ENCODE measurements at places on chromosomes 6 and 20.

- DNase-seq, result no peak
Observed at GRCh38 chr6:125533710-125534397, 215.6 kb upstream of the HEY2 start.

- DNase-seq, result no peak
Observed at GRCh38 chr6:151084275-151084674, 155.5 kb upstream of the AKAP12 start.

DNA sequence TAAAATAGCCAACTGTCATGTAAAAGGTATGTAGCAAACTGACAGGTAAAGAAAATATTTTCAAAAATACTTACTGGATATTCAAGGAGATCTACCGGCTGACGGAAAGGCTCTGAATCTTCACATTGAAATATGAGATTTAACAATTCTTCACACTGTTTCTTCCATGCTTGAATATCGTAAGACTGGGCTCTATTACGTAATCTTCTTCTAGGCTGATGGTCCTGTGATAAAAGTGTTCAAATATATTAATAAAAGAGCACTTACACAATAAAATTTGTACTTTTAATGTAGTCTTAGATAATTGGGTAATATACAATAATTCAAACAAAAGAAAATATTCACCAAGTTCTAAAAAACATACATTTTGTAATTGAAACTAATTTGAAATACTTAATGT is 87.4 kb downstream of the IRAK1BP1 start:
- no peak for DNase-seq

DNA sequence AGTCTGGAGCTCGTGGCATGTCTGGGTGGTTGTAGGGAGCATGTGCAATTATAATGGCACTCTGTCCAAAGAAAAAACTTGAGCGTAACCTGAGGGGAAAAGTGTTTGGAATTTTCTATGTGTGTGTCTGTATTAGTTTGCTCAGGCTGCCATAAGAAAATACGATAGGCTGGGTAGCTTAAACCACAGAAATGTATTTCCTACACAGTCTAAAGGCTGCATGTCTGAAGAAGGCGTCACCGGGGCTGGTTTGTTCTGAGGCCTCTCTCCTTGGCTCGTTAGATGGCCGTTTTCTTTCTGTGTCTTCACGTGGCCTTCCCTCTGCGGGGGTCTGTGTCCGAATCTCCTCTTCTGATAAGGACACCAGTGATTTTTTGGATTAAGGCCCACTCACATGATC is 59.0 kb downstream of the IGF2R start:
- DNase-seq, result no peak

DNA sequence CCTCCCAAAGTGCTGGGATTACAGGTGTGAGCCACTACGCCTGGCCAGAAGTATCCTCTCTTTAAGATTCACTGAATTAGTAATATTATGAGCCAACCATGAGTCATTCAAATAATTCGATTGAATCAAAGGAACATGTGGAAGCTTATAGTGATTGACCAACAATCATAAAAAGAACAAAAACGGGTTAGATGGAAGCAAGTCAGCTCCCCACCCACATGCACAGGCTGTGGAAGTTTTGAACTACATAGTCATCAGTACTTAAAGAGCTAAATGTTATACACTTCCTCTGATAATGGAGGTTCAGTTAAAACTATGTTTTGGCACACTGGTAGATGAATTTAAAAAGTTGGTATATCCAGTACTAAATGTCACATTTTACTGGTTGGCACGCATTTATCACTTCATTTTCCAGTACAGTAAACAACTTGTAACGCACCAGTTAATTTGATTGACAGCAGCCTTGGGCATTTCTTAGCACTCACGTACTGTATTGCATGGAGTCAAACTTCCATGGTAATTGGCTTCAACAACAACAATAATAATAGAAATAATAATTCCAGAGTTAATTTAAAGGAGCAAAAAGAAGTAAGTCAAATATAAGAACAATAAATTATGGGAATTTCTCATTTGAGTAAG is 1107.3 kb upstream of the MAP3K7 start:
- no peak for DNase-seq

- DNase-seq, result peak; percentile 5
Observed at GRCh38 chr6:155050311-155050710, 55.2 kb downstream of the TIAM2 start.

GRCh38 chr20:7585126-7585679 is 355.1 kb downstream of the HAO1 start:
- DNase-seq, result no peak

GRCh38 chr6:45619994-45620471 is 242.3 kb upstream of the SUPT3H start:
- no peak for DNase-seq

- DNase-seq, result no peak
Observed at GRCh38 chr20:63534831-63535651, 2.1 kb downstream of the PTK6 start.

DNA sequence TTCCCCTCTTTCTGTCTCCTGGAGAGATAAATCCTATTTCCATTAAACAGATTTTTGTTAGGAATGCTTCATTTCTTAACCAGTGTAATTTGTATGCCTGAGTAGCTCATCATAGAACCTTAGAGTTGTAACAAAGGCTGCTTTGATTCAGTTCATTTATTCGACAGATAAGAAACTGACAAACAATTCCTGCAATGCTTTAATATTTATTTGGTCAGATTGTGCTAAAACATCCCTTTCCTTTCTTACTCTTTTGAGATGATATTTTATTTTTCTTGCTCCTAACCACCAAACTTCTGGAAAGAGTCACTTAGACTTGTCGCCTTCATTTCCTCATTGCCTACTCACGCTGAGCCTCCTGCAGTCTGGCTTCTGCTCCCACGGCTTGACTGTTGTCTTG is 89.0 kb upstream of the SUPT3H start:
- DNase-seq, result no peak

DNA sequence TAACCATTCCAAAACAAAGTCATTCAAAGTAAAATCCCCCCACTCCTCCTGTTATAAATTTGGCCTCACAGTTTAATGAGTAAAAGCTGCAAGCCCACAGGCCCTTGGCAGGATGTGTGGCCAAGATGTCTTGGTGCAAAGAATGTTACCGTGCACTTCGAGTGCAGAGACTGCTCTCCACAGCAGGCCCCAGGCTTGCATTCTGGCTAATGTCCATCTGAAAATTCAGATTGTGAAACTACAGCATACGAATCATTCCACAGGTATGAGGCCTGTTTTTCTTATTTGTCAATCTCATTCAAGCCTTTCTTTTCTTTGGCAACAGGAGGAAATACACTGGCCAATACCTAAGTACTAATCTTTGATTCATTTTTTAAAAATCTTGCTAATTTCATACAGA is 7.1 kb downstream of the RPS6KA2 start:
- no peak for DNase-seq

DNA sequence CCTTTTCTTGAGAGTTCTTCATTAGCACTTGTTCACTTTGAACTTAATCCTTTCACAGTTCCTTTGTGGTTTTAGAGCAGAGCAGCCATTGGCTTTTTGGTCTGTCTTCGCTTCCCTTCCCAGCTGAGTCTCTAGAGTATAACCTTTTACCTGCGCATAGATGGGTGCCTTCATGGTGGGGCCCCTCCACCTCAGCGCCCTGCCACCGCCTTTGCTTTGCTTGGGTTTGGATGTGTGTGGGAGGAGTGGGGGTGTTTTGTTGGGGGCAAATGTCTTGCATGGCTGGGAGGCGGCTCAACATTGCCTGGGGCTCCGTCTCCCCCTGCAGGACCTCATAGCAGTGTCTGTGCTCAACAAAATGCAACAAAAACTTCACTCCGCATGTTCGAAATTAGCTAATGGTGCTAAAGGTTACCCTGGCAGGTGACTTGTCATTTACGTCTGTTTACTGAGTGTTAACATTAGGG is 11.9 kb downstream of the PYGB start:
- DNase-seq, result no peak

DNA sequence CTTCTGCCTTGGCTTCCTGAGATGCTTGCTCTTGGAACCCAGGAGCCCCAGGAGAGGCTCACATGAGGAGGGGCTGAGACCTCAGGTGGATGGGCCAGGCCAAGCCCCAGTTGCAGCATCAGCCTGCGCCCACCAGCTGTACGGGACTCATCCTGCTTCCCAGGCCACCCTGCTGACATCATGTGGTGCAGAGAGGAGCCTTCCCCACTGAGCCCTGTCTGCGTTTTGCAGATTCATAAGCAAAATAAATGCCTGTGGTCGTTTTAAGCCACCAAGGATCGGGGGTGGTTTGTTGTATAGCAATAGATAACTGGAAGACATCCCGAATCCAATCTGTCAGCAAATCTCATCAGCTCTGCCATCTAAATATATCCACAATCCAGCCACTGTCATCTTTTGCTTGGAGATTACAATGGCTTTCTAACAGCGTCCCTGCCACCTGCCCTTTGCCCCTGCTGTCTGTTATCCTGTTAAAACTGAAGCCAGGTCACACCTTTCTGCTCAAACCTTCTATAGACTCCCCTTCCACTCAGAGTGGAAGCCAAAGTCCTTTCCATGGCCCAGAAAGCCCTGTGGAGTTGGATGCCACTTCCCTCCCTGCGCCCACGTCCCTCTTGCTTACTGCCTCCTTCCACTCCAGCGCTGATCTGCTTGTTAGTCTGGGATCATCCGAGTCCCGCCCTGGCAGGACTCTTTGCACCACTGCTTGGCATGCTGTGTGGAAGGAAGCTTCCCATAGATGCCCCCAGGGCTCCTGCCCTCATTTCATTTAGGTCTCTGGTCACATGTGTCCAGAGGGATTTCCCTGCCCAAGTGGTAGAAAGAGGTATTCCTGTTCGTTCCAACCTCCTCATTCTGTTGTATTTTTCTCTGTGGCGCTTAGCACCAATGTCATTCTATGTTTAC is 24.0 kb upstream of the MLN start:
- DNase-seq, result no peak

DNA sequence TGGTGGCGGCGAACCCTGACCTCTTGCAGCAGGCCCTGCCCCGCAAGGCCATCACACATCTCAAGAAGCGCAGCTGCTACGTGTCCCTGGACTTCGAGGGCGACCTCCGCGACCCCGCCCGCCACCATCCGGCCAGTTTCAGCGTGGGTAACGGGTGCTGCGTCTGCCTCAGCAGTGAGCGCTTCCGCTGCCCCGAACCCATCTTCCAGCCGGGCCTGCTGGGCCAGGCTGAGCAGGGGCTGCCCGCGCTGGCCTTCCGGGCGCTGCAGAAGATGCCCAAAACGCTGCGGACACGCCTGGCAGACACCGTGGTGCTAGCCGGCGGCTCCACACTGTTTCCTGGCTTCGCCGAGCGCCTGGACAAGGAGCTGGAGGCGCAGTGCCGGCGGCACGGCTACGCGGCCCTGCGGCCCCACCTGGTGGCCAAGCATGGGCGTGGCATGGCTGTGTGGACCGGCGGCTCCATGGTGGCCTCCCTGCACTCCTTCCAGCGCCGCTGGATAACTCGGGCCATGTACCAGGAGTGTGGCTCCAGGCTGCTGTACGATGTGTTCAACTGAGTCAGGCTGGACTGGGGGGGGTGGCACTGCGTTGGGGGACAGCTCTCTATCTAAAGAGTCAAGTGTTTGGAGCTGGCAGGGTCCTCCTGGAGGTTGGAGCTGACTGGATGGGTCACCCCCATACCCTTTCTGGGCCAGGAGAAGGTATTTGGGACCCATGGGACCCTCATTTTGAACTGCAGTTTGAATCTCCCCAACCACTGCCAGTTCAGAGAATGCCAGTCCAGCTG is 1.1 kb downstream of the ACTL10 start:
- DNase-seq, result peak; percentile 70

DNA sequence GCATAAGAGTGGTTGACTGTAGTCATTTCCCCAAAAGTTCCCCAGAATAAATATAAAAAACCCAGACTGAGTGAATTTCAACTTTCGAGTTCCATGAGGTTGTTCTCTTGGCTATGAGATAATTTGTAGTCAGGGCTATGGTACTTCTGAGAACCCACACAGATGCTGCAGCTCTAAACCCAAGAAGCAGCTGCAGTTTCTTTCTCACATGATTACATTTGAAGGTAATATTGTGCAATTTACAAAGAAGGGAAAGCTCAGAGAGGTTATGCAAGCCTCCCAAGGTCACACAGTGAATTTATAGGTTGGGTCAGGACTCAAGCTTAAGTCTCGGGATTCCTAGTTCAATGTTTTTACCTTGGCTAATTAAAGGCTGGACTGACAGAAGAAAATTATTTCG is 29.7 kb upstream of the CD93 start:
- no peak for DNase-seq

- DNase-seq, result no peak
Observed at GRCh38 chr20:48411245-48411644, 416.6 kb downstream of the PREX1 start.

DNA sequence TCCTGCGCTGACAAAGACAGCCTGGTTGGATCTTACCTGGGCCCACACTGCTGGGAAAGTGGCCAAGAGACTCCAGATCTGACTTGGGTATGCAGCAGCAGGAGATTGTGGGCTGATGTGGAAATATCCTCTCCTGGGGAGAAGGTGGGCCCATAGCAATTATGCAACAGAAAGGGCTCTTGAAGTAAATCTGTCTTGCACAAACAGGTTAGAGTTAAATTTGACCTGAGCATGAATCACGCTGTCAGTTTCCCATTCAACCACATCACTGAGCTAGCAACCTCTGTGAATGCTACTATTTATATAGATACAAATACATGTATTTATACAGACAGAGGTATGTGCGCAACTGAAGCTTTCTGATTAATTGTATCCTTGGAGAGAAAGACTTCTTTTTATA is 28.3 kb upstream of the PDYN start:
- DNase-seq, result no peak

DNA sequence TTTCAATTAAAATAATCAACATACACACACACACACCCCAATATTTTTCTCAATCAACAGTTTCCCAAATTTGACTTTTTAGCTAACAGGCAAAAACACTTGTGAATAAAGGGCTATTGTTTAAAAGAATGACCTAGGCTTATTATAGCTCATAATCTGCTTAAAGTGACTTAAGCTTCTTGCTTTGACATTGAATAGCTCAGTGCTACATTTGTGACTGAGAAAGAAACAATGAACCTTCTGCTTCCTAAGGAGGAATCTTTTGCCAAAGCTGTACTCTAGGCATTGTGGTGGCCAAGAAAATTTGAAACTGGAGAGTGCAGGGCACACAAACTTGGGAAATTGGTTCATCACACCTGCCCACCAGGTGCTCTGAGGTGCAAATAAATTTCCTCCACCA is 282.0 kb downstream of the SYNE1 start:
- DNase-seq, result no peak

DNA sequence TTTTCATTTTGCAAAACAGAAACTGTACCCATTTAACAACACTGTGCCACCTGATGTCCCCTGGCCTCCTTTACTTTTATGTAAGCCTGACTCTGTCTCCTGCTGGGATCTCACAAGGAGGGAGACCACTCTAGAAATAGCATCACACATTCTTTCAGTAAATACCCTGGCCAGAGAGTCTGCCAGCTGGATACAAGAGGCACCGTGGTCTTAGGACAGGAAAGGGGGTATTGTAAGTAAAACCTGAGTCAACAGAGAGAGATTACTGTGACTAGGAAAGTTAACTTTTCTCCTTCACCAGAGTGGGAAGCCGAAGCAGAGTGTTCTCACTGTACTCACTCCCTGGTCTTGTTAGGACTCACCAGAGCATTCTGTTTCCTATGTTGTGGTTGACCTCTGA is 27.8 kb downstream of the CMTR1 start:
- no peak for DNase-seq

GRCh38 chr6:170012037-170012330 is 260.6 kb downstream of the ERMARD start:
- no peak for DNase-seq

- no peak for DNase-seq
Observed at GRCh38 chr6:153312634-153313033, 181.6 kb upstream of the RGS17 start.
